Inflammatory macrophage treated with lipopolysaccharide for 4 hours (primary cell): ENCODE measurements at places on chromosomes 3 and 15.

GRCh38 chr3:195101001-195101583 is 169.9 kb downstream of the XXYLT1 start:
- peak; percentile 94 for DNase-seq

DNA sequence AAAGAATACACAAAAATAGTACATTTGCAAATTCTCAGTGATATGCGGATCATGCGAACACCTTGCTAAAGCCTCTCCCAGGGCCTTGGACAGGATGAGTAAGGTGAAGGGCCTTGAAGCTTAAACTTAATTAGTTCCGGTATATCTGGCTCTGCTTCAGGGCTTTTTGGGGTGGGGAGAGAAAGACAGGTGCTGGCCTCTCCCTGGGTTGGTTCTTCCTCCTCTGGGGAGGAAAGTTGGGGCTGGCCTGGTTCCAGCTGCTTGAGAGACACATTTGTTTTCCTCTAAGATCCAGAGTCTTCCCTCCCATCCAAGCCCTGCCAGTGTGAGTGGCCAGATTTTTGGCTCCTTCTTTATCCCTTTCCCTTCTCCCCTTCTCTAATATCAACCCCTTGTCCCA is 64.7 kb upstream of the EPHB3 start:
- no peak for DNase-seq

DNA sequence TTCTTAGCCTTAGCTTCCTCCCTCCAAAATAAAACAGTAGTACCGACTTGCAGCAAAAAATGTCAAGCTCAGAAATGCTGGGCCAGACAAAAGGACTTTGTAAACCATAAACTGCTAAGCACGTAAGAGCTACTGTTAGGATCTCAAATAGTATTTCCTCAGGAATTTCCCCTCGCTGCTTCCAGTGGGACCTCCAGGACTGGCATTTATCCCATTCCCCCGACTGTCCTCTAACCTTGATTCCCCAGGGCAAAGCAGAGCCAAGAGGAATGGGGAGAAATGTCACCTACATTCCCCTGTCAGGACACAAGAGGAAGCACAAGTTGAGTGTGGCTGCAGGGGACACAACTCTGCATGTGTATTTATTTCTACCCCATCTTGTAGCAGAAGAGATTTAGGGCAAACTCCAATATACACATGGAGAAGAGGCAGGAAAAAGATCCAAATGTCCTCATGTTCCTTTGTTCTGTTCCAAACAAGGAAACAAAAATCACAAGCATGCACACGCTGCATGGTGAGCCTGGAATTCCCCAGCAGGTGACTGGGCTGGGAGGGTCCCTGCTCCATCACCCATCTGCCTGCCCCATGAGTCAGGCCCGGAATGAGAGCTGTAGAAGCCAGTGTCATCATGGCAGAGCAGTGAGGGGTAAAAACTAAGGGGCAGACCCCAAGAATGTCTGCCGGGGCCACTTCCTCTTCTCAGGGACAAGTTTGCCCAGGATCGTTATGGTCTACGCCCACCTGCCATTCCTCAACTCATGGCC is 4.2 kb downstream of the STOML1 start:
- peak; percentile 65 for DNase-seq

DNA sequence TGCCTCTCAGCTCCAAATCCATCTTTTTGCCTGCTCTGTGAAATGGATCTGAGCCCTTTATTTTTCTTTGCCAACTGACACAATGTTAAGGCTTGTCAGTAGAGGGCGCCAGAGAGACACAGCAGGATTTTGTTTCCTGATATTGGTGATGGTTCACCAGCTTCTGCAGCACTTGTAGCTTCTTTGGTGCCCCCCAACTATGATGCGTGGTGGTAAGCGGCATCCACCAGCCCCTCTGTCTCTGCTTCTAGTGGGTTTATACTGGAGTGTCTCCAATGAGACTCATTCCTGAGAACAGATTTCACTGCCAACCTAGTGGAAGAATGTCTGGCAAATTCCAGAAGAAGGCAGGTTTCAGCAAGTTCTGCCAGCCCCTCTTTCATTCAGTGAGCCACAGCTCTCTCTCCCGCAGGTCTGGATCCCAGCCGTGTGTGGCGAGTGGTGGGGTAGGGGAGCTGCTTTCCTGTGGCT is 471.9 kb upstream of the FRG2C start:
- peak; percentile 50 for DNase-seq

DNA sequence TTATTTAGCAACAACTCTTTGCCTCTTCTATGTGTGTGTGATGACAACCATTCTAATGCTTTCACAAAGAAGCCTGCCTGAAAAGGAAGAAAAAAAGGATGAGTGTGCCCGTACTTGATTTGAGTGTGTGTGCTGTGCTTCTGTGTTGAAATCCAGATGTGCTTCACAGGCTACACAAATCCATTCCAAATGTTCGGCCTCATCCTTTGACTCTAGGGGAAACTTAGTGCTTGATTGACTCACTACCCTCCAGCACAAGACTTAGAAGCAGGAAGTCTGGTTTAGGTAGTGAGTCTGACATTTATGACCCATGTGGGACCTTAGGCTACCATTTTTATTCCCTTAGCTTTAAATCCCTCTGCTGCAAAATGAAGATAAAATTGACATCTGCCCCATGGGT is 108.8 kb upstream of the PLAAT1 start:
- no peak for DNase-seq
